Urinary bladder (tissue), 4 donors: ENCODE measurements at places on chromosomes 7 and 10. TPM values are rescaled to one million over a fixed set of nuclear protein-coding genes. Genes with fewer than 3 reads are reported as not detected.

Gene KAZALD1
- 27.0 TPM for total RNA-seq

Gene SEMA3D
- 102 TPM for total RNA-seq

Gene CFAP69
- 19.1 TPM for total RNA-seq

DNA sequence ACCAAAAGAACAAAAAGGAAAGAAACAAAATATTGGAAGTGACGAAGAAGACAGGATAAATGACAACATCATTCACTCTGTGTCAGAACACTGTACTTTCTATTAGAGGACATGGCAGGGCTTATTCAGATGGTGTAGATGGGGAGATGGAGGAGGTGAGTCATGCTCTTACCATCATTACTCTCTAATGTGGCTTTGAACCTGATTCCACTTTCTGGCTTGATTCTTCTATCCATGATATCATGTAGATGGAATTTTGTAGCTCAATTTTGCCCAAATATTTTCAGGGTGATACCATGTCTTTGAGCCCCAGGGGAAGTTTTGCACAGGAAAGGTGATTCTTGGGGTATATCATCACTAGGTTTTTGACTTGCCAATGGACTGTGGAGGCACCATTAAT lies 91.7 kb downstream of the CFAP58 start:
- DNase-seq = no peak

- DNase-seq = no peak
Observed at GRCh38 chr7:91995391-91996105, 54.9 kb downstream of the AKAP9 start.
